ENCODE measurements at places on chromosomes 16 and 17.

DNA sequence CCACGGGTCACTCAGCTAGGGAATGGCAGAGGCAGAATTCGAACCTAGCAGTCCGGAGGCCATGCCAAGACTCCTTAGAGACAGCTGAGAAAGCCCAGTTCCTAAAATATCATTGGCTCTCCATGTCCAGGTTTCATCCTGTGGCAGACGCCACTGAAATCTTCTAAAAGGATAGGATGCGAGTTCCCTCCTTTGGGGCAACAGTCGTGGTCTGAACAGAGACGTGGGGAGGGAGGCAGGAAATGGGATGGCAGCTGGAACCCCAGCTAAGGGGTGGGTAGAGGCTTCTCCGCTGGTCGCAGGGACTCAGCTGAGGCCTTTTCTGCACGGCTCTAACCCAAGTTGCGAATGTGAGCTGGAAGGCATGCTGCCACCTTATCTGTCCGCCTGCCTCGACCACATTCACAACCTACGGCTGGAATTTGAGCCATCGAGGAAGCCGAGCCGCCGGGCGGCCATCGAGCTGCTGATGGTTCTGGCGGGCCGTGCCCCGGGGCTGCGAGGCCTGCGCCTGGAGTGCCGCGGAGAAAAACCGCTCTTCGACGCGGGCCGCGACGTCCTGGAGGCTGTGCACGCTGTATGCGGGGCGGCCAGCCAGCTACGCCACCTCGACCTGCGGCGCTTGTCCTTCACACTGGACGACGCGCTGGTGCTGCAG, 1.9 kb upstream of the HSF4 start:
- DNase-seq = no peak

DNA sequence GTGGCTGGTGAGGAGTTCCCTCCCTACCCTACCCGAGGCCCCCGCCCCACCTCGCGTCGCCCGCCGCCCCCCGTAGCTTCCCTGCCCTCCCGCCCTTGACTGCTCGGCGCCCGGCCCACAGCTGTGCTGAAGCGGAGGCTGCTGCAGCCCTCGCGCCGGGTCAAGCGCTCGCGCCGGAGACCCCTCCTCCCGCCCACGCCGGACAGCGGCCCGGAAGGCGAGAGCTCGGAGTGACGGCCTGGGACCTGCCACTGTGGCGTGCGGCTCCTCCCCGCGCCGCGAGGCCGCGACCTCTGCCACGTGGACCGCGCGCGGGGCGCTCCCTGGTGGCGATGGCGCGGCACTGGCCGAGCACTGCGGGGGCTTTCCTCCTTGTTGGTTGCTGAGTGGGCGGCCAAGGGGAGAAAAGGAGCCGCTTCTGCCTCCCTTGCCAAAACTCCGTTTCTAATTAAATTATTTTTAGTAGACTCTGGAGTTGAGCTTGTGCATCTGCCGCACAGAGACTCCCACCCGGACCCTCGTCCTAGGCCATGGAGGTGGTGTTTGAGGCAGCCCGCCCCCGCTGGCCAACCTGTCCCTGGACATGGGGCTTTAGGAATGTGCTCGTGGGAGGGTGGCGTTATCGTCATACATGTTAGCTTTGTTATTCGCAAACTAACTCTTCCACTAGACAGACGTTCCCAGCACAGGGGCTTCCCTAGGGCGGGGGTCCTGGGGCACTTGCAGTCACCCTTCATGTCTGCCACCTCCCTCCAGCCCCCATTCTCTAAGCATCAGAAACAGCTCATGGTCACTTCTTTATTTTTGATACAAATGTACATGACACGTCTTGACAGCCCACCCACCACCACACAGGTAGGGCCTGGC, 4.4 kb downstream of the TP53I13 start:
- no peak for DNase-seq

DNA sequence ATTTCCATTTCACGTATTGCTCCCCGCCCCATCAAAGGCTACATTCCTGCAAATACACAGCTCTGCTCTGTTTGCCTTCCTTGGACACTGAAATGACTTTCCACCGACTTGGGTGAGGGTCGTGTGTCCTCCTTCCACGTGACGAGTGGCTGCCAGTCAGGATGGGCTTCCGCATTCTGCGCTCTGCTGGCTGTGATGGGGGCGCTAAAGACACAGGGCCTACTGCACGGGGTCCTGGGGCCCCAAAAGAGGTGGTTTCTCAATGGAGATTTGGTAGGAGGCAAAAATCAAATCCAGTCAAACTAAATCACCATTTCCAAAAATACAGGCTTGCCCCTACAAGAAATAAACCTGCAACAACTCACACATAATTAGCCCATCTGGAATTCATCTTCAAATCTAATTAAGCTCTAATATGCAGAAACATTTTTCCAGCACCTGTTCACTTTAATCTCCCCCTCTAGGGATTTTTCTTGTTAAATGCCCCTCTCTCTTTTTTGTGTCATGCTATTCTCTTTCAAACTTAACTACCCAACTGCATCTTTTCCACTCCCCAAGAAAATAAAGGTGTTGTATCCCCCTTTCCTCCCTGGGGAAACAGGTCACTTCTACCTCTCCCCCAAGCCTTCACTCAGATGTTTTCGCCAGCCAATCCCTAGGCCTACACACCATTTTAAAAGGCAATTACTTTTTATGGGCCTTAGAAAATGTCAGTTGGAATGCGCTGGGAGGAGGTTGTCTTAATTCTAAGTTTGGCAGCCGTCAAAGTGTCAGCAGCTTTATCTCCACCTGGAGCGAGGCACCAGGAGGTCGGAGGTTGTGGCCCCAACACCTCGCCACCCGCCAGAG, 21.9 kb upstream of the FAAP100 start:
- peak; percentile 33 for DNase-seq

DNA sequence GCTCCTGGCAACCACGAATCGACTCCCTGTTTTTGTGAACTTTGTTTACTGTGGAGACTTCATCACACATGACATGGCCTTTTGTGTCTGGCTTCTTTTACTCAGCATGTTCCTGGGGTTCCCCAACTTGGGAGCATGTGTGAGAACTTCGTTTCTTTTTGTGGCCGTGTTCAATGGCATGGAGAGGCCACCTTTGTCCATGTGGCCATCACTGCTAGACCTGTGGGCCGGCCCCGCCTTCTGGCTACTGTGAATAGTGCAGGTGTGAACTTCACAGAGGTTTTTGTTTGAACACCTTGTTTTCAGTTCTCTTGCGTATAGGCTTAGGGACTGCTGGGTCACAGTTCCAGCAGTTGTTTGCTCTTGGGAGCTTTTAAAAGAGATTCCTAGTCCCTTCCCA, 5.7 kb upstream of the SLC38A8 start:
- no peak for DNase-seq

GRCh38 chr17:28812748-28813377, 29.7 kb downstream of the FAM222B start:
- peak; percentile 74 for DNase-seq

DNA sequence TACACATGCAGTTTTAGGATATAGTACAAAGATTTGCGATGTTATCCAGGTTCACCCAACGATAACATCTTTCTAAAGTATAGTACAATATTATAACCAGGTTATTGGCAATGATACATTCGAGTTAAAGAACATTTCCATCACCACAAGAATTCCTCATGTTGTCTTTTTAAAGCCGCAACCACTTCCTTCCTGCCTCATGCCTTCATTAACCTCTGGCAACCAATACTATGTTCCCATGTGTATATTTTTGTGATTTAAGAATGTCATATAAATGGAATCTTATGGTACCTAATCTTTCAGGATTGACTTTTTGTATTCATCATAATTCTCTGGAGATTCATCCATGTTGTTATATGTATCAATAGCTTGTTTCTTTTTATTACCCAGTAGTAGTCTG, 1183.2 kb downstream of the CDH11 start:
- DNase-seq = no peak

- no peak for DNase-seq
Measured at GRCh38 chr16:57689762-57690558, 4.6 kb upstream of the DRC7 start.

DNA sequence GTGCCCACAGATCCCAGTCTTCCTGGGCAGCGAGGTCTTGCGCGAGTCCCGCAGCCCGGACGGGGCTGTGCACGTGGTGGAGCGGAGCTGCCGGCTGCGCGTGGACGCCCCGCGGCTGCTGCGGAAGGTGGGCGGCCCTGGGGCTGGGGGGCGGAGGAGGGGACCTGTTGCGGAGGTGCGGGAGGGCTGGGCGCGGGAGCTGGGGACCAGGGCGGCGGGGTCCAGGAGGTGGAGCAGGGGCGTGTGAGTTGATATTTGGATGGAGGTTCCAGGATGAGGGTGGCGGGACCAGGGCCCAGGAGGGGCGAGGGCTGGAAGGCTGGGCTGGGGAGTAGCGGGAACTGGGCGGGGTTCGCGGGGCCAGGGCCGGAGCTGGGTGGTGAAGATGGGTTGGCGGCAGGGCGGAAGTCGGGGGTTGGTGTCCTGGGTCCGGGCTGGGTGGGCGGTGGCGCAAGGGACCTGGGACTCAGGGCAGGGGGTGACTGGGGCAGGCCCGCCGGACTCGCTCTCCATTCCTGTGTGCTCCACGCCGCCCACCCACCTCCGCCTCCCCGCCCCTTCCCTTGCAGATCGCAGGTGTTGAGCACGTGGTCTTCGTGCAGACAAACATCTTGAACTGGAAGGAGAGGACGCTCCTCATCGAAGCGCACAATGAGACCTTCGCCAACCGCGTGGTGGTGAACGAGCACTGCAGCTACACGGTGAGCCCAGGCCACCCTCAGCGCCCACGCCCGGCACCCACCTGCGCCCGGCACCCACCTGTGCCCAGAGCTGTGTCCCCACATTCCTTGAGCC, 29.6 kb downstream of the SEC14L5 start:
- DNase-seq = no peak

- DNase-seq = no peak
Measured at GRCh38 chr16:11270602-11271162, 1.6 kb upstream of the TNP2 start.

DNA sequence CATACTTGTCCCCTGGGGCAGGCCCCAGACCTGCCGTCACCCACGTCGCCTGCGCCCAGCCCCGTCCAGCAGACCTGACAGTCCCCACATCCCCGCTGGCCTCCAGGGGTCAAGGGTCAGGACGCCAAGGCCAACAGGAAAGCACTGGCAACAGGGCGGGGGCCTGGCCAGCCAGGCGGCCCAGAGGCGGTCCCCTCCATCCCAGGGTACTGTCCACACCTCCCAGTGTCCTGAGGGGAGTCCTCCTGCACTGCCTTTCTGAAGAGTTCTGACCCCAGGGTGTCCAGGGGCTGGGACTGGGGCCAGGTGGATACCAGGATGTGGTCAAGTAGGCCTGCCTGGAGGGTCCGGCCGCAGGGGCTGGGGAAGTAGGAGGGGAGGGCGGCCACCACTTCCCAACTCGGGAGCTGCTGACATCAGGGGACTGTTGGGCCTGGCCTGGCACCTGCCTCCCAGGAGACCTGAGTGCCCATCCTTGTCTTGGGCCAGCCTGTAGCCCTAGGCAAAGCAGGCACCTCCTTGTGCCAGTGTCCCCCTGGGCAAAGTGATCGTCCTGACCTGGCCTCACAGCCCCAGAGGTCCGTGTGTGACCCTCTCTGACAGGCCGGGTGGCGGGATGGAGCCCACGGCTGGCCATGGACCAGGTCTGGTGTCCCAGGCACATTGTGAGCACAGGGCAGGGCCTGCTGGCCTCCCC, 6.7 kb upstream of the AXIN1 start:
- no peak for DNase-seq

GRCh38 chr16:24571096-24571495, 31.7 kb downstream of the RBBP6 start:
- no peak for DNase-seq

DNA sequence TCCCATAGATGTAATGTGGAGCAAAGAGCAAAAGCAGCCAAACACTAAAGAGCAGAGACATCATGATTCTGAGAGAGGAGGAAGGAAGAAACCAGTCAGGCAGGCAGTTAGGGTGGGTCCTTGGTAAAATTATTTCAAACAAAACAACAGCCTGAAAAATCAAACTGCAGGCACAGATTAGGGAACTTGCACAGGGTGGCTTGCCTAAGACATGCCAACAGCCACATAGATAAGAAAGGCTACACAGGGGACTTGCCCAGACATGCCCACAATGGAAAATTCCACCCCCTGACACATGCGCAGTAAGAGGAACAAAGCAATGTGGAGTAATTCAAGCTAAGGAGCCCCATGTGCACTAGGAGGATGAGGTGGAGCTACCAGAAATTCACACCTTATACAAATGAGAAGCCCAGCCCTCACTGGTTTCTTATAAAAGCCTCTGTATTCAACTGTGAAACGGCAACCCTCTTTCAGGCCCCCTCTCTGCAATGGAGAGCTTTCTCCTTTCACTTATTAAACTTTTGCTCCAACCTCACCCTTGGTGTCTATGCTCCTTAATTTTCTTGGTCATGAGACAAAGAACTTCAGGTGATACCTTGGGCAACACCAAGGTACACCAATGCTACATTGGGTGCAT, 7.3 kb upstream of the GAS7 start:
- DNase-seq = no peak

GRCh38 chr17:53631486-53631885, 191.2 kb upstream of the KIF2B start:
- no peak for DNase-seq

GRCh38 chr17:45302649-45303173, 14.1 kb downstream of the MAP3K14 start:
- DNase-seq = no peak

DNA sequence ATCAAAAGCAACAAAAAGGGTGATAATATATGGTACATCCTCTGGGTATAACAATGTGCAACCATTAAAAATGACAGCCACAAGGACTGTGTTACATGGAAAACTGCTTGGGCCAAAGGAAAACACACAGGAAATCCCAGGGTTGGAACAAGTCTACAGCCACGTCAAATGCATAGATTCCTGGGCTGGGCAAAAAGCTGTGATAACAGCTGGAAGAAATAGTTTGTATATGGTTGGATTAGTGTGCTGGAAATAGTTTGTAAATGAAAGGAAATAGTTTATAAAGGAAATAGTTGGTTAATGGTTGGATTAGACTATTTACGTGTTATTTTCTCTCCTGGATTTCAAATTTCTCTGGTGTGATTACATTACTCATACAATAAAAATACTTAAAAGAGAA, 2.6 kb downstream of the HSD17B2 start:
- DNase-seq = no peak

GRCh38 chr17:50697663-50698272, 9.9 kb downstream of the ANKRD40 start:
- no peak for DNase-seq

DNA sequence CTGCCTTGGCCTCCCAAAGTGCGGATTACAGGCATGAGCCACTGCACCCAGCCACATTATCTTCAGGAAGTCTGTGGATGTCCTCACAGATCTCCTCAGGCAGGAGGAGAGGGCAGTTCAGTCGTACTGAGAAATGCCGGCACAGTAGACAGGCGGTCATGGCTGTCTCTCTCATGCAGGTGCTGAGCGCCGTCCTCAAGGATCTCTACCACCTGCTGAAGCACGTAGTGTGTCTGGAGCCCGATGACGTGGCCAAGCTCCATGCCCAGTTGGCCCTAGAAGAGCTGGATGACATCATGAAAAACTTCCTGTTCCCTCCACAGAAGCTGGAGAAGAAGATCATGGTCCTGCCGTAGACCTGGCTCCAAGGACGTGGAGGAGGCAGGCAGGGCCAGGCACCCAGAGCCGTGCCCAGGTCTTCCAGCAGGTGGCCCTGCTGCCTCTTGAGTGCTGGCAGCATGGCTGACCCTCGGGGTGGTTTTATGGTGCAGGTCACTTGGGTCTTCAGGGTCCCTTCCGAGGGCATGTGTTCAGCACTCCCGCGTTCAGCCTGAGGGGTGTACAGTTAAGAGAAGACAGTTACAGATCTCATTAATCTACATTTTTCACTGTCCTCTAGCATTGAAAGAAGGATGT, 22.0 kb upstream of the HAS3 start:
- no peak for DNase-seq

All from NCI-H1694 (cell line).